Fibroblast of gingiva (primary cell): ENCODE measurements at places on chromosomes 2 and 18.

DNA sequence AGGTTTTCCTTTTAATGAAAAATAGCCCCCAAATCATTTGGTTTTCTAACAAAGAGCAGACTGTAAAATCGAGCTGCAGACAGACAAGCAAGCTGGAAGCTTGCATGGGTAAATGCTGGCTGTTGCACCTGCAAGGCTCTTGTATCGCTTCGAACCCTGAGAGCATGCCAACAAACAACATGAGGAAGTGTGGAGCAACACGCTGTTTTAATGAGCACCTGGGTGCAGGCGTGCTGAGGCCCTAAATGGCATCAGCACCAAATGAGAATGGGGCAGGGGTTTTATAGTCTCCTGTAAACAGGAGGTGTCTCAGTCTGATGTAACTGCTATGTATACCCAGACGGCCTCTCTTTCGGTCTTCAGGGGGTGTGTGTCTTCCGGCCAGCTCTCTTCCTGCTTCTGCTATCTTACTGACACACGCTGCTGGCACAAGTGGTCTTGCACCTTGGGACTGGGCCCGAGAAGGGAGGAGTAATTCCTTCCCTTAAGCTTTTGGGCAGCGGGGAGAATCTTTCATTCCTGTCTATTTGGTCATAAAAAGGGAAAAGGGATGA, 31.9 kb upstream of the CDH2 start:
- DNase-seq: no peak

DNA sequence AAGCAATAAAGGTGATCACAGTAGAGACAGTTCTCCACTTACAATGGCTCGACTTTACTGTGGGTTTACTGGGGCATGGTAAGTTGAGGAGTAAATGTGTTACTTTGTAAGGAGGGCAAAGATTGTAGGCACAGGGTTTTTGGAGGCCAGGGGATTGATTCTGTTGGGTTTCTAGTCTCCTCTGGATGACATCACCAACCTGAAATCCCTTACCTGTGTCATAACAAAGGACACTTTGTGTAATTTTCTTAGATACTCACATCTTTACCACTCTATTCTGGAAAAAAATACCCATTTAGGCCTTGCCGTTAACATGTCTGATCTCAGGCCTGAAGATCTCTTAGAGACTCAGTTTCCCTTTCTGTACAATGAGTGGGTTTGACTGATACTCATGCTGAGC, 161.7 kb downstream of the GLI2 start:
- DNase-seq: no peak

- peak; percentile 77 for DNase-seq
Measured at GRCh38 chr2:100819370-100820272, at the start of gene NPAS2. Gene NPAS2 (plus strand): TSS chr2:100820139. CDS start chr2:100904755, 84,616 bp downstream.

GRCh38 chr2:85583667-85584353, 421 bp upstream of the VAMP5 start:
- peak; percentile 14 for DNase-seq
